ENCODE measurements at places on chromosomes 12 and 14.

DNA sequence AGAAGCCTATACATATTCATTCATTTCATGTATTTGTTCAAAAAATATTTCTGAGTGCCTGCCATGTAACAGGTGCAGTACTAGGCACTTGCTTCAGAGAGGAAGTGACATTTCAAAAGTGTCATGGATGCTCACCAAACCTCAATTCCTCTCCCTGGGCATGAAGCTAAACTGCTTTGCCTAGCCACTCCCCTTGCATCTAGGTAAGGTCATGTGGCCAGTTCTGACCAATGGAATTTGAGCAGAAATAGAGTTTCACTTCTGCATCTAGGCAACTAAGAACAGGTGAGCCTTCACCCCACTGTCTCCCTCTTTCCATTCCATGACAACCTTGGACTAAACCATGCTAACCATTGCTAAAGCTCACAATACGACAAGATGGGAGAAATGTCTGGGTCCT is 27.6 kb downstream of the TC2N start:
- no peak for DNase-seq

- DNase-seq = no peak
Observed at GRCh38 chr14:88352698-88353097, 29.6 kb upstream of the KCNK10 start.

DNA sequence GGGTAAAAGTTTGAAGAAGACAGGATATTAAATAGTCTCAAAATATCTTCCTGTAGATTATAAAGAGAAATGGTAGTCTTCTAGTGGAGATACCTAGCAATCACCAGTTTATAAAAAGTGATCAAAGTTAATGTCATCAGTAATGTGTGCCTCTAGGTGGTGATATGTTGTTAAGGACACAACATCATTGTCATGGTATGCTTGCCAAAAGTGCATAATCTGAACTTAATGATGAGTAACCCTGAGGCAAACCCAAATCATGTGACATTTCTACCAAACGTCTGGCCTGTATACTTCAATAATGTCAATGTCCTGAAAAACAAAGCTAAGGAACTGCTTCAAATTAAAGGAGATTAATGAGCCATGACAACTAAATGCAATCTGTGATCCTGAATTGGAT is 214.7 kb downstream of the PHLDA1 start:
- DNase-seq = no peak

- DNase-seq = no peak
Observed at GRCh38 chr14:51666070-51666469, 14.4 kb downstream of the FRMD6 start.

- DNase-seq = no peak
Observed at GRCh38 chr12:31558521-31558920, 32.4 kb downstream of the DENND5B start.

DNA sequence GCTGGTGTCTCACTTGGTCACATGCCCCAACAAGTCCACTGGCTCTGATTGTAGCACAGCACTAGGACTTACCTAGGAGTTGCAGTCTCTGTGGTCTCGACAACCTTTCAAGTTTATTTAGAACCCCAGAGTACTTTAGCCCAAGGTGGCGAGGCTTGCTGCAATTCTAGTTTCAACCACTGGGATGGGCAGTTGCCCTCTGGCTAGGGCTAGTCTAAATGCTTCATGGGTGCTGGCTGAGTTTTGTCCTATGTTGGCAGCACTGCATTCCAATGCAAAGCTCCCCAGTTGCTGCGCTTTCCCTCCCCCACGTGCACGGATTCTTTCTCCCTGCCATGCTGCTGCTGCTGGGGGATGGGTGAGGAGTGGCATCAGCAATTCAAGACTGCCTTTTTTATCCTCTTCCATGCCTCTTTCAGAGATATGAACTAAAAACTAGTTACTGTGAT is 207.9 kb downstream of the SYNE2 start:
- no peak for DNase-seq

Data from stimulated activated CD8-positive, alpha-beta memory T cell treated with anti-CD3 and anti-CD28 coated beads, Interleukin-15, amount 100 ng/mL, for 4 hours (primary cell).